ENCODE measurements at places on chromosomes 12 and 14.
A peak's percentile ranks its signal among the peaks of the same experiment; 100 is the strongest.

GRCh38 chr14:102898298-102898697 lies 24.2 kb upstream of the AMN start:
- no peak for DNase-seq

GRCh38 chr12:96303653-96304052 lies 96.6 kb downstream of the CDK17 start:
- DNase-seq = no peak

DNA sequence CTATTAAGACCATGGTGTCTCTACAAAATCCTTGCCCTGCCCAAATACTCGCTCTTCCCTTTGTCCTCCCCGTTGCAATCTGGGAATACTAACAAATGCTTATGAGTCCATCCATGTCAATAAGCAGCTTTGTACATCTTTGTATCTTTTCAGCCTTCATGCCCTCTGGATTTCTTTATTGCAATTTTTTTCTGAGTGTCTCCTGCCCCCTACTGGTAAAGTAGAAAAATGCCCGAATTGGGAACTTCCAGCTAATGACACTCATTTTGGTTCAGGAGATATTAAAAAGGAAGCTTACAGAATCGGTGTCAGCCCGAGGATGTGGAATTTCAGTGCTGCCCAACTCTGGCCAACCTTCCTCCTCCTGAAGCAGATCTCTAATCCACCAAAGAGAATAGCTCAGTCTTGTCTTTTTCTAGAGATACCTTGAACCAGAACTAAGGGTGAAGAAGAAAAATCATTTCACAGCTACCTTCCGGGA lies 46.0 kb downstream of the SH2B3 start:
- peak; percentile 47 for DNase-seq

DNA sequence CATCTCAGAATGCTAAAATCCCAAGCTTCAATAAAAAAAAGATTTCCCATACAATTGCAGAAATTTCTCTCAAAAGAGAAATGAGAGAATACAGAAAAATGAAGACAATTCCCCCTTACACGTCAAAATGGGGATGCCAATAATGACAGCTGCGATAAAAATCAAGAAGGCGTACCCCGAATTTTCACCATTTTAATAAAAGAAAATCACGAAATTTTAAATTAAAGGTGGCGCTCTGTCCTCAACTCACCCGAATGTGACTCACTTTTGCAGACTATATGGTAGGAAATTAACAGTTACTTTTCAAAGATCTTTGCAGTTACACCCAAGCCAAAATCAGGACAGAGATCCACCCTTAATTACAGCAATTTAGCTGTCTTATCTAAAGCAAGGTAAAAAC lies 2.1 kb downstream of the ATP2B1 start:
- no peak for DNase-seq

DNA sequence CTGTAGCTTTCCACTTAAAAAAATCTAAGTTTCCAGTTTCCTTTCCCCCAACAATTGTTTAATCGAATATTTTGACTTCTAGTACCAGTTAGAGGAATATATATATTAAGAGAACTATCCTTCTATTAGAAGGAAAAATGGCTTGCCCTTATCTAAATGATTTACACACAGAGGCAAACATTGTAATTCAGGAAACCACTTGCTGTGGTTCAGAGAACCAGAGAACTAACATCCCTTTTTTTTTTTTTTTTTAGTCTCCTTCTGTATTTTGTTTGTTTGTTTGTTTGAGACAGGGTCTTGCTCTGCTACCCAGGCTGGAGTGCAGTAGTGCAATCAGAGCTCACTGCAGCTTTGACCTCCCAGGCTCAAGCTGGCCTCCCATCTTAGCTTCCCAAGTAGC lies 746.6 kb downstream of the VRK1 start:
- DNase-seq = no peak

Data from foreskin fibroblast (primary cell).